Stimulated activated CD8-positive, alpha-beta memory T cell treated with anti-CD3 and anti-CD28 coated beads, Interleukin-7, amount 100 ng/mL, for 48 hours (primary cell): ENCODE measurements at places on chromosomes 11 and 22.

DNA sequence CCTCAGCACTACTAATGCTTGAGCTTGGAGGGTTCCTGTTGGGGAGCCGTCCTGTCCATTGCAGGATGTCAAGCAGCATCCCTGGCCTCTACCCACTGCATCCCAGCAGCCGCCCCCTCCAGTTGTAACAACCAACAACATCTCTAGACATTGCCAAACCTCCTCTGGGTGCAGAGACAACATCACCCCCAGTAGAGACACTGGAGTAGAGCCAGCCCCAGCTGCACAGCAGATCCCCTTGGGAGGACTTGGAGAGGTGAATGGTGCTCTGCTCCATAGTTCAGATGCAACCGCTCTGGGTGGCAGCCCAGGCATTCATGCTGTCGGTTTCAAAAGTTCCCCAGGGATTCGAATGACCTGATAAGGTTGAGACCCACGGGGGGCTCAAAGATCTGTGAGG is 259.0 kb downstream of the MN1 start:
- no peak for DNase-seq

DNA sequence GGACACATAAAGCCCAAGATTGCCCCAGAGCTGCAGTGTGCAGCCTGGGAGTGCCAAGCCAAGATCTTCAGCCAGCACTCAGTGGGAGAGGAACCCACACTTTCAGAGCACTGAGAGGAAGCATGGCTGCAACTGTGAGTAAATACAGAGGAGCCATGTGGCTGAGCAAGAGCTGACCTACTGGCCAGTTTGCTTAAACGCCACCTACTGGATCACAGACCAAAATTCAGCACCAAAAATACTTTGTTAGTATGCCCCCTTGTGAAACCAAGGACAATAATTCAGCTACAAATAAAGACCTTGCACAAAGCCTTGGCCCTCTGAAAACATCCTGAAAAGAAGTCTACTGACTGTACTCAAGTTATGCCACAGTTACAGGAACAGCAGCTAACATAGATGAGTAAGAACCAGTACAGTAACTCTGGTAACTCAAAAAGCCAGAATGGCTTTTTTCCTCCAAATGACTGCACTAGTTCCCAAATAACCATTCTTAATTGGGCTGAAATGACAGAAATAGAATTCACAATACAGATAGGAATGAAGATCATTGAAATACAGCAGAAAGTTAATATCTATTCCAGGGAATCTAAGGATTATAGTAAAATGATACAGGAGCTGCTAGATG is 10.1 kb upstream of the OR4A15 start:
- no peak for DNase-seq

- no peak for DNase-seq
These were observed 48.1 kb upstream of the ME3 start for GRCh38 chr11:86720546-86720945.

- DNase-seq, result no peak
These were observed 399.5 kb downstream of the ETS1 start for GRCh38 chr11:128187835-128188234.

GRCh38 chr11:59173080-59173963 is 1.4 kb downstream of the DTX4 start:
- no peak for DNase-seq

DNA sequence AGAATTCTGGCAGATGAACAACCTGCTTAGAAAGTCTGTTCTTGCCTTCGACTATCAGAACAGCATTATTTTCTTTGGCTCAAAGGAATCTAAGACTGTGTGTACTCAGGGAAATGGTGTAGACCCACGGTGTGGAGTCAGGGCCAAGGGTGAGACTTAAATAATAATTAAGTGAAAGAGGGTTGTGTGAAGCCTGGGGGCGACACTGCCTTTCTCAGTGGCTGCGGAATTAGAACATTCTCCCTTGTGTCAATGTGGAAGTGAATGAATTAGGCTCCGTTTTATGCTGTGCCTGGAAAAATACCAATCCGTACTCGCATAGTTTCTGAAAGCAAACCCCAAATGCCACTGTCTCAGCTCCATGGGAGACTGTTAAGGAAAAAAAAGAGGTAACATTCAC is 50.7 kb downstream of the NAV2 start:
- DNase-seq, result no peak

GRCh38 chr11:10474551-10474950 is 19.5 kb downstream of the AMPD3 start:
- no peak for DNase-seq

DNA sequence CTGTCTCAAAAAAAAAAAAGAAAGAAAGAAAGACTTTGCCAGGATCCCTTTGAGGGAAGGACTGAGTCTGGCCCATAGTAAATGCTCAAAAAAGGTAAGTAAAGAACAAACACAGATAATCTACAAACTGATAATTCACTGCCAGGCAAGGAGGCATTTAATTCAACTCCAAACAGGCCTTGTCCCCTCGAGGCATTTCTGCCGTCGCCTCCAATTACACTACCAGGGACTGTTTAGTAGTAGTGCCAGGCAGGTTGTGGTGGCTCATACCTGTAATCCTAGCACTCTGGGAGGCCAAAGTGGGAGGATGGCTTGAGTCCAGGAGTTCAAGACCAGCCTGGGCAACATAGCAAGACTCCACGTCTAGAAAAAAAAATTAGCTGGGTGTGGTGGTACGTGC is 43.7 kb downstream of the PC start:
- DNase-seq, result no peak

GRCh38 chr11:4539603-4540219 is 5.3 kb upstream of the OR52M1 start:
- DNase-seq, result peak; percentile 6

- no peak for DNase-seq
These were observed 89.4 kb upstream of the CLMP start for GRCh38 chr11:123284454-123284853.

GRCh38 chr11:32312206-32312817 is 123.0 kb downstream of the WT1 start:
- DNase-seq, result no peak
